Mesenchymal stem cell (in vitro differentiated cells and primary cell): ENCODE measurements at places on chromosomes 6 and 20.

GRCh38 chr6:150100745-150101144 is 31.8 kb upstream of the ULBP3 start:
- no peak overlapping the region for H3K27ac ChIP-seq
- H3K27me3 ChIP-seq: peaks cover 35% of the 10 kb centered on the region
- H3K36me3 ChIP-seq: no peaks in the 10 kb centered on the region
- H3K4me3 ChIP-seq: no peak overlapping the region
- no peak for DNase-seq

DNA sequence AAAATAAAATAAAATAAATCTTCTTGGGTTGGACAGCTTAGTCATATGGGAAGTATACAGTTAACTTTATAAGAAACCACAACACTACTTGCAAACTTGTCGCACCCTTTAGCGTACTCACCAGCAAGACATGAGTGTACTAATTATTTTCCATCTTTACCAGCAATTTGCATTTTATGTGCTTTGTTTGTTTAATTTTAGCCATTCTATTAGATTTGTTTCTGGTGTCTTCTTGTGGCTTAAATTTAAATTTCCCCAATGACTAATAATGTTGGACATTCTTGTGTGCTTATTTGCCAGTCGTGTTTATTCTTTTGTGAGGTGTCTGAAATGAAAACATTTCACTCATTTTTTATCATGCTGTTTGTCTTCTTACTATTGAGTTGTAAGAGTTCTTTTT is 1172.2 kb upstream of the CITED2 start:
- peaks cover 3% of the 10 kb centered on the region for H3K4me1 ChIP-seq
- DNase-seq: peak; percentile 51
- no peaks in the 10 kb centered on the region for H3K27me3 ChIP-seq
- H3K27ac ChIP-seq: no peak overlapping the region

DNA sequence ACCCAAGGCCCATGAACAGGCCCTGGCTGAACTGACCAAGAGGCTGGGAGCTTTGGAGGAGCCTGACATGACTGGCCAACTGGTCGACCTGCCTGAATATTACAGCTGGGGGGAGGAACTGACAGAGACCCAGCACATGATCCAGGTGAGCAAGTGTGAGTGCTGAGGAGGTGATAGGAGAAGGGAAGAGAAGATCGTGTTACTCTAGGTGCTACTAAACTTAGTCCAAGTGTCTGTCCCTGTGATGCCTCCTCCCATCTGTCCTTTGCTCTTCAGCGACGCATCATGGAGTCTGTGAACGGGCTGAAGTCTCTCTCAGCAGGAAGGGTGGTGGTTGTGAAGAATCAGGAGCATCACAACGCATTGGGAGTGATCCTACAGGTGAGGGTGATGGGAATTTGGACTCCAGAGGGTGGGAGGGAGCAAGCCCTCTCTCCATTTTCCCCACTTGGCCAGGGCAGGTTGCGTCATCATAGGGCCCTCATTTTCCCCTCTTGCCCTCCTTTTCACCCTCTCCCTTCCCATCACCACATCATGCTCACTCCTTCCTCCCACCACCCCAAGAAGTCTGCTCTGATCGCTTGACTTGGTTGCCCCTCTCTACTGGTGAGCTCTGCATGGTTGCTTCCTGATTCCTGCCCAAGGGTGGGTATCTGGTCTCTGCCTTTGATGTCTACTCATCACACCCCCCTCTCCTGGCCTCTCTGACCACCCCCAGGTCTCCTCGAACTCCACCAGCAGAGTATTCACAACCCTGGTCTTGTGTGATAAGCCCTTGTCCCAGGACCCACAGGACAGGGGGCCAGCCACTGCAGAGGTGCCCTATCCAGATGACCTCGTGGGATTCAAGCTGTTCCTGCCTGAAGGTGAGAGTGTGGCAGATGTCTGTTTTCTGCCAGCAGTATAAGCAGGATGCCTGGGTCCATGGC is 4.7 kb downstream of the DXO start:
- no peak overlapping the region for H3K4me3 ChIP-seq
- DNase-seq: no peak
- no peaks in the 10 kb centered on the region for H3K27me3 ChIP-seq
- H3K27ac ChIP-seq: no peak overlapping the region
- peaks cover 27% of the 10 kb centered on the region for H3K4me1 ChIP-seq

DNA sequence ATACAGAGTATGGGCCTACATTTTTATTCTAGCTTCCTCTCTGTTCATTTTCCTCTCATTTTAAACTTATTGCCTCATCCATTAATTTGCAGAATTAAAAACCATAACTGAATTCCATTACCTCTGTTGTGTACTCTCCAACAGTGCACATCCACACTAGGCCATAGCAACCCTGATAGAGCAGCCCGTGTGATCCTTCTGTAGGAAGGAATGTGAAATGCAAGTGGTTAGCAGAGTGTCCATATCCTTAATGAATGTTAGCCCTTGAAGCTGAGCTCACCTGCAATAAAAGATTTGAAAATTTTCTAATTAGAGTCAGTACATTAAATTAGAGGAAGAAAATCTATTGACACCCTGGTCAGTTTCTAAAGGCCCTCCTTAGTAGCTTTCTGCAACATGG is 6.5 kb upstream of the GRIK2 start:
- H3K36me3 ChIP-seq: no peaks in the 10 kb centered on the region
- no peak for DNase-seq
- peaks cover 20% of the 10 kb centered on the region for H3K27me3 ChIP-seq
- no peak overlapping the region for H3K4me3 ChIP-seq
- H3K4me1 ChIP-seq: no peaks in the 10 kb centered on the region

GRCh38 chr6:133553652-133554051 is 312.5 kb downstream of the EYA4 start:
- H3K27ac ChIP-seq: no peak overlapping the region
- no peaks in the 10 kb centered on the region for H3K36me3 ChIP-seq
- H3K4me1 ChIP-seq: peaks cover 4% of the 10 kb centered on the region
- H3K27me3 ChIP-seq: no peaks in the 10 kb centered on the region
- DNase-seq: peak; percentile 66
